ENCODE measurements at places on chromosomes 13 and 19.

DNA sequence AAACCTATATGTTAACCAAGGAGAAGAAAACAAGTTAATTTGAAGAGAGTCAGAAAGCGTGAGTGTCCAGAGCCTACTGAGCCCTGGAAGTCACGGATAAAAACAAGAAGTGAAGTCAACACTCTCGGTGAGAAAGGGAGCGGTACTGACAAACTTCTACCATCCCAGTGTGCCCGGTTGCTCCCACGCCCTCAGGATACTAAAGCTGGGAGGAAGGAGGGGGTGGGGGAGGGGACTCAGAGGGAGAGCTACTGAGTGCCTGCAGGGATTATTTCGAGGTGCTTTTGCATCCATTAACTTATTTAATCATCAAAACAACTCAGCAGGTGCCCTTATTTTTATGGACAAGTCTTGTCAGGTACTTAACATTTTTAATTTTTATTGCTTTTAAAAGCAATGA is 166.2 kb downstream of the ZIC5 start:
- no peak for DNase-seq

DNA sequence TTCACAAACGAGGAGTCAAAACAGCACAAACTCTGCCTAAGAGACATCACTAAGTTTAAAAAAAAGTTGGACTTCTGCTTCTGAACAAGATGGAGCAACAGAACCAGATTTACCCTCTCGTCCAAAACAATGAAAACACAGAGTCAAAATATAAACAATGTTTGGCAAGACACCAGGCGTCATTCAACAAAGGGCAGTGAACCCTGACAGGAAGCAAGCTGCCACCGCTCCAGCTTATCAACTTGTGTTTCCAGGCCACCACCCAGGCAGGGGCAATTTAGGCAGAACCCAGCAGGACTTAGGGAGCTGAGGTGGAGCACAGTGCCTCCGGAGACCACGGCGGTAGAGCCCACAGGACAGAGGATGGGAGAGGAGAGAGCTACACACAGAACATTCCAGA is 8.6 kb upstream of the NAPA start:
- no peak for DNase-seq

DNA sequence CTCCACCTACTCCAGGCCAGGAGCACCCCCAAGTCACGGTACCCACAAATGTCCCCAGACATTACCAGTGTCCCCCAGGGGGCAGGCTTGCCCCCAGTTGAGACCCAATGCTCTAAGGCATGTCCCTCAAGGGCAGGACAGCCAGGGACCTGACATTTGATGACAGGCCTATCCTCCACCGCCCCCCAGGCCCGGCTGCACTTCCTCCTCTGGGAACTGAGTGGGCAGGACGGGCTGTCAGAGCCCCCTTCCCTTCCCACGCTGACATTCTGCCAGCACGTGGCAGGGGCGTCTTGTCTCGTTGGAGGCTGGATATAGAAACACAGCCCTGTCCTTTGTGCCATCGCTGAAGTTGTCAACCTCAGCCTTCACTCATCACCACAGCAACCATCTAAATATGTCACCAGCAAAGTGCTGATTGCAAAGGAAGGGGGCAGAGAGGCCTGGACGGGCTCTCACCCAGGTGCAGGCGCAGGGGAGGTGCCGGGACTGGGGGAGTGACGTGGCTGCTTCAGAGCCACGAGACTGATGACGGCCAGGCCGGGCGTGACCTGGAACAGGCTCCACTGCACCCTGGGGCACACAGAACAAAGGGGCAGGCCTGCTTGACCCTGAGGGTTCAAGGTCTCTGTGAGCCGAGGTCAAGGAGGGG is 38.4 kb downstream of the GNG7 start:
- no peak for DNase-seq

GRCh38 chr13:90438576-90438975 is 908.9 kb upstream of the MIR17HG start:
- DNase-seq = no peak

DNA sequence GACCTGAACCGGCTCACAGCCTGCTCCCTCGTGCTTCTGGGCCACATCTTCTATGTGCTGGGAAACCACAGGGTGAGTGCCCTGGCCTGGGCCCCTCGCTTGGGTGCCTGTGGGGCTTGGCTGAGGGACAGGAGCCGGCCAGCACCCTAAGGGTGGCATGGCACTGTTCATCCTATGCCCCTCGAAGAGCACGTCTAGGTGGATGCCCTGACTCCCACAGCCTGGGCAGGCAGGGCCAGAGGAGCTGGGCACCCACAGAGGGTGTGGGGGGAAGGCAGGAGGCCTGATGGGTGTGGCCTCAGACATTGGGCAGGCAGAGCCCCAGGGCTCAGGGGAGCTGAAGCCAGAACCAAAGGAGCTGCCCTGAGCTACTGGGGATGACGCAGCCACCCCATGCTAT is 28.7 kb downstream of the MAU2 start:
- no peak for DNase-seq

GRCh38 chr19:40726279-40726678 is 9.4 kb downstream of the ITPKC start:
- no peak for DNase-seq

DNA sequence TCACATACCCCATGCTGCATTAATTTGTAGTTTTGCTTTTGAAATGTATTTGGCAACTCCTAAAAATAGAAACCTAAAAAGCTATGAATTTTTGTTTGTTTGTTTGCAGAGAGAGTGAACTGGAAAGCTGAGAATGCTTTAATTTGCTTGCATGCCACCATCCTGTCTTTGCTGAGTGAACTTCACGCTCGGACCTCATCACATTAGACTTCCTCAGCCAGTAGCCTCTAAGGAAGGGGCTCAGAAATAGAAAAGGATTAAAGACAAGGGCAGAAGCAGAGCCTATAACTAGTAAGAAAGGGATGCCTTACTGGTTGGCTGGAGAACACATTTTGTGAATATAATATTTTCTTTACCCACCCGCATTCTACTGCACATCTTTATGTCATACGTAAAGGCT is 275.1 kb downstream of the DCLK1 start:
- DNase-seq = no peak

DNA sequence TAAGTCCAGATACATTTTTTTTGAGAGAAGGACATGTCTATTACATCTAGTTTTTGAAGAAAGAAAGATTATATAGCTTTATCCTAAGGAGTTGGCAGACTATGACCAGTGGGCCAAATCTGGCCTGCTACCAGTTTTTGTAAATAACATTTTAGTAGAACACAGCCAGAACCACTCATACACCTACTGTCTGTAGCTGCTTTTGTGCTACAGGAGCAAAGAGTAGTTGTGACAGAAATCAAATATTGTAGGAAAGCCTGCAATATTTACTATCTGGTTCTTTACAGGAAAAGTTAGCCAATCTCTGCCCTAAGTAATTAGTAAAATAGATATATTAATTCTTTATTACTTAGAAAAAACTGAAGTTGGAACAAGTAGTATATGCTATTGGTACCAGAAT is 17.2 kb downstream of the TDRD3 start:
- no peak for DNase-seq

Data from type B pancreatic cell (in vitro differentiated cells).